ENCODE measurements at places on chromosomes 5 and 9.

GRCh38 chr5:126812199-126812570, 35.2 kb downstream of the LMNB1 start:
- no peak for DNase-seq

DNA sequence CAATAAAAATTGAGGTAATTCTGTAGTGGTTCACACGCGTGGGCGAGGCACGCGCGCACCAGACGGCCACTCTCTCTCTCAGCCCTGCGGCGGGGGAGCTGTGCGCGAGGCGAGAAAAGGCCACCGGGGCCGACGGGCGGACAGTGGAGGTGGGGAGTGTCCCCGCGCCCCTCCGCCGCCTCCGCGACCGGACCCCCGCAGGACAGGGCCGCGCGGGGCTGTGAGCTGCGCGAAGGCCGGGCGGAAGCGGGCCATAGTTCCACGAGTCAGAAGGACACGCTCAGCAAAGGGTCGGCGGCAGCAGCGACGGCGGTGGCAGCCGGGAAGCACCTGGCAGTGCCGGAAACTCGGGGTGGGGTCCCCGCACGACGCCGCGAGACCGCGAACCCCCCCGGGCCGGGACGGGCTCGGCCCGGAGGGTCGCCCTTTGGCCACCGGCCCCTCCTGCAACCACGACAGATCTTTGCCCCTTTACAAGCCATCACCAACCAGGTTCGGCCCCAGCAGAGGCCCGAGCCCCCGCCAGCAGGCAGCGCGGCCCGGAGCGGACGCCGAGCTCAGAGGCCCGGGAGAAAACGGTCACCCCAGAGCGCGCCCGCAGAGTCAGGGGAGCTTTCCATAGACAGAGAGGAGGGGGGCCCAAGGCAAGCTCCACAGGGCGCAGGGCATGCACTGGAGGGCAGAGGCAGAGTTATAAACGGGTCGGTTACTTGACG, 60.9 kb downstream of the ZNF354C start:
- DNase-seq: no peak

GRCh38 chr5:68266457-68266856, 50.9 kb downstream of the PIK3R1 start:
- no peak for DNase-seq

GRCh38 chr9:134384811-134385479, 58.7 kb downstream of the RXRA start:
- DNase-seq: no peak

All from K562 (cell line).